IMR-90 (cell line): ENCODE measurements at places on chromosomes 6 and 20.

- no peak for DNase-seq
These were observed 17.8 kb upstream of the HLA-DRB1 start for GRCh38 chr6:32607263-32607987.

- no peak for DNase-seq
These were observed 88.9 kb upstream of the FBXL4 start for GRCh38 chr6:99036672-99037071.

- DNase-seq, result no peak
These were observed 84.7 kb upstream of the PHACTR3 start for GRCh38 chr20:59519707-59520014.

DNA sequence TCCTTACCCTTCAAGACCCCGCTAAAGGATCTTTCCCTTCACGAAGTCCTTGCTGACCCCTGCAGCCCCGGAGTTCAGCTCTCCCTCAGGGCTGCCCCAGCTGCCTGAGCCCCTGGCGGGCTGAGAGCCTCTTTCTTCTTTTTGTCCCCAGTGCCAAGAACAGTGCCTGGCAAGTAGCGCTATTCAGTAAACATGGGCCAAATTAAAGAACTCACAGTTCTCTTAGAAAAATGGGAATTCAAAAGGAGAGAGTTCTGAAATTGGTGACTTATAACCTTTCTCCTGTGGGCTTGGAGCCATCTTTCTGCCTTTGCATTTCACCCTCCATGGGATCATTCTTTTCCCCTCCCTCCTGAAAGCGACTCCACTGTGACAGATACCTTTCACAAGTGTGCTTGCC, 227.2 kb downstream of the TMEM242 start:
- no peak for DNase-seq

- DNase-seq, result no peak
These were observed 100.8 kb downstream of the RTN4IP1 start for GRCh38 chr6:106528521-106528920.
